Bladder microvascular endothelial cell (primary cell): ENCODE measurements at places on chromosomes 4 and X. TPM values are rescaled to one million over a fixed set of nuclear protein-coding genes. Genes with fewer than 3 reads are reported as not detected.

Gene ARX
- not detected in 2 replicates for total RNA-seq

Gene S100G
- not detected in 2 replicates for total RNA-seq

Gene ETDA
- not detected in 2 replicates for total RNA-seq

Gene TDO2
- total RNA-seq: not detected in 2 replicates

Gene HERC5
- 3.9 and 4.0 TPM in 2 replicates for total RNA-seq

Gene ARMCX2
- 12.1 and 66.4 TPM in 2 replicates for total RNA-seq

Gene SLITRK2
- not detected in 2 replicates for total RNA-seq

Gene EDA2R
- total RNA-seq: 1.8 and 7.2 TPM in 2 replicates

Gene RHOH
- total RNA-seq: not detected in 2 replicates

Gene VCX3B
- not detected in 2 replicates for total RNA-seq
